ENCODE measurements at places on chromosomes 13 and 19.

DNA sequence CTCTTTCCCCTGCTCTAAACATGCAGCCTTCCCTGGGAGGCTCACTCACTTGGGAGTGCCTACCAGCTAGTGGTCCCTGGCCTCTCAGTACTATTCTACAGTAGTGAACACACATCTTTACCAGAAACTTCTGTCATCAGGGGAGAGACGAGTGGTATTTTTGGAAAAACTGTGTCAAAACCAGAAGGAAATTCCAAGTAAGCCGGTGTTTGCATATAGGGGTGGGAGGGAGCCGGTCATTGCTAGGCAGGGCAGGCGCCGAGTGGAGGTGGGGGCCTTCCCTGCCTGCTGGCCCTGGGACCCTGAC, 7.0 kb downstream of the RPS9 start:
- no peak for DNase-seq

DNA sequence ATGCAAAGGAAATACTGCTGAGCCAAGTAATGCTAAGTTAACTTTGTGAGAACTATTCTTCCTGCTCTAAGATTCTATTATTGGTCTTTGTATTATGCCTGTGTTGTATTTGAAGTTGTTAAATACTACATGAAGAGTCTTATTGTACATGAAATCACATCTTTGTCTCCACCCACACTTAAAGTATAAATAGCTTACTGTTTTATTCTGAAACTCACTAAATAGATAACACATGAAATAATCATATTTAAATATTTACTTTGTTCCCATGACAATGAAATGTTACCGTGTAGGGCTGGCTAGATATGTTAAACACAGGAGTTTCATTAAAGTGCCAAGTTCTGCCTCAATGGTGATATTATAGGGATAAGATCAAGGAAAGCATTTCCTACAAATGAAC, 562.1 kb upstream of the ATXN8OS start:
- no peak for DNase-seq

GRCh38 chr19:38173291-38174041, 50.6 kb downstream of the DPF1 start:
- no peak for DNase-seq

- DNase-seq = no peak
These were observed 473.6 kb upstream of the SLC10A2 start for GRCh38 chr13:103539721-103540381.

- peak; percentile 57 for DNase-seq
These were observed 65.1 kb upstream of the GTF3A start for GRCh38 chr13:27359199-27359821.
